ENCODE measurements at places on chromosomes 4 and X.

DNA sequence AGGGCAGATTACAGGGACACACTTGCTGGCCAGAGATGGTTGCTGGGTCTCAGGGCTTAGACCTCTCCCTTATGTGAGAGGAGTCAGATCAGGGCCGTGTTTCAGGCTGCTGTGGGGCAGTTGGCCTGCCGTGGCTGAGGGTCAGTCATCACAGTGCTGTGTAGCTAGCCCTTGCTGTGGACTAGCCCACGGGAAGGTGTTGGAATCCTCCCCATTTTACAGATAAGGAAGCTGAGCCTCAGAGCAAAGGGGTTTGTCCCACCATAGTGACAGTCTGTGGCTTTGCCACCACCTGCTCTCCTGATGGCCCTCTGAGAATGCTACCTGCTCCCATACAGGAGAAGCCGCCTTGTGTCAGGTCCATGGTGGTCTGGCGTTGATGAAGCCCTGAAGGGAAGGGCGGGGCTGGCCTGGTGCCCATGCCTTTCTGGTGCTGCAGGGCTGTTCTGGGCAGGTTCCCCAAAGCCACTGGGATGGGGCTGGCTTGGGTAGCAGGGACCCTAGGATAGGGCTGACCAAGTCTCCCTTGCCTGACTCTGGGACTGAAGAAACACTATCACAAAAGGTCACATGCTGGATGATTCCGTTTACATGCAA is 2.4 kb upstream of the FAM53A start:
- DNase-seq, result no peak

DNA sequence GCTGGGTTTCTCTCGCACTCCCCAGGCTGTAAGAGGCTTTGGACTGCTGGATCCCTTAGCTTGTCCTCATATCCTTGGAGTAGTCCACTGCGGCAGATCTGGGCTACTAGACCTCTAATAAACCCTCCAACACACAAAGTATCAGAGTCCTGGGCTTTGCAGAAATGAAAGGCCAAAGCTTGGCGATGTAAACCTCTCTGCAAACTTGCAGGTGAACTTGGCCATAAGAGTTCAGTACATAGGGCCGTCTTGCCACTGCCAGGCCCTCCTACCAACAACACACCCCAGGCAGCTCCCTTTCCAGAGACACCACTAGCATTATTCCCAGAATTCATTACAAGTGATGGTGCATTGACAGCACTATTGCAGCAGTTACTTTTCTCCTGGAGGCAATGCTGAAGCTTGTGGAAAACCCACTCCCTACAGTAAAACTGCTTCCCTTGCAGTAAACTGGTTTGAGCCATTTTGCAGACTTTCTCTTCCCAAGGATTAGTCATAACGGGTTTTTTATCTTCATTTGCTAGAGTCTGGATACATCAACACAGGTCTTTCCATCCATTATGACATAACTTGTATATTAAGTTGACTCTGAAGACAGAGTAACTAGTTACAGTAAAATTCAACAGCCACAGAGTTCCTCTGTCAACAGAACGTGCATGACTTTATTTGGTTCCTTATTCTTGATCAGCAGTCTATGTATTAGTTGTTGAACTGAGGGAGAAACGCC is 2.4 kb downstream of the ANKRD50 start:
- DNase-seq, result no peak

GRCh38 chr4:87087420-87087819 is 133.0 kb downstream of the KLHL8 start:
- no peak for DNase-seq

DNA sequence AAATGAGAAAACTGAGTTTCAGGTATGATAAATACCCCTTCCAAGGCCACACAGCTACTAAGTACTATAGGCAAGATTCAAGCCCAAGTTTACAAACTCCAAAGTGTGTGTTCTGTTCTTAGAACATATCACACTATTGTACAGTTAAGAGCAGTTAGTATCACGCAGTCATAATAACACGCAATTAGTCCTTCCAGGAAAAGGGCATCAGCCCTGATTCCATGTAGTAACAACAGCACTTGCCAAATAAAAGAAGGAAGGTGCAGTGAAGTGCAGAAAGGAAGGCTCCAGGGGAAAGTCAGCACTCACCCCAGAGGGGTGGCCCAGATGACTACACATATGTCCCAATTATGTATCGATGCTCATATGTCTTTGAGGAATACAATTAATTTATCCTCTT is 4.4 kb downstream of the TASL start:
- DNase-seq, result no peak

- DNase-seq, result peak; percentile 18
These were observed 500 bp downstream of the GAR1 start for GRCh38 chr4:109816082-109816442.

DNA sequence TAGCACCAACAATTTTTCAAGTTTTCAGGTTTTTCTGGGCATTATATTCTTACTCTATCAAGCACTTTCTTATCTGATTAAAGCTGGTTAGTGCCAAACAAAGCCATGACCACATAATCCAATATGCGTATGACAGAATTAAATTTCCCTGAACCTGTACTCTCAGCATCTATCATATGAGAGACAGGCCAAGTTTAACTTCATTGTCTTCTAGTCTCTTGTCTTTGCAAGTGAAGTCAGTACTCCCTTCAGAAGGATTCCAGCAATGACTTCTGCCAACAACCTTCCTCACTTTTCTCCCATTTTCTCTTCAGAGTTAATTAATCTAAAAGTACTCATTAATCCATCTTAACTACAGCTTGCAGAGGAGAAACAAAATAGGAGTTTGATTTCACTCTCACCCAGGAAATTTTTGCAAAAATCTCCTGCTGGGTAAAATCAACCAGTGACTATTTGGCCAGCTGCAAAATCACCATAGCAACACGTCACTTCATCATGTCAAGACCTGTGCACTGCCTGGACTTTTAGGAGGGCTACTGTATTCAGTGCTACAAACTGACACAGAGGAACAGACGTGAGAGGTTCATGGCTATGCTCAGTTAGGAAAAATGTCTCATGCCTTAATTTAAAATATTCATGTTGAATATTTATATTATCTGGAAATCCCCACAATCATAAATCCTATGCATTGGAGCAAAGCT is 208.4 kb downstream of the ANTXR2 start:
- DNase-seq, result no peak

- no peak for DNase-seq
These were observed 21.8 kb upstream of the CXCL6 start for GRCh38 chr4:73814679-73815078.

GRCh38 chr4:72312032-72312650 is 256.9 kb downstream of the ADAMTS3 start:
- DNase-seq, result no peak

DNA sequence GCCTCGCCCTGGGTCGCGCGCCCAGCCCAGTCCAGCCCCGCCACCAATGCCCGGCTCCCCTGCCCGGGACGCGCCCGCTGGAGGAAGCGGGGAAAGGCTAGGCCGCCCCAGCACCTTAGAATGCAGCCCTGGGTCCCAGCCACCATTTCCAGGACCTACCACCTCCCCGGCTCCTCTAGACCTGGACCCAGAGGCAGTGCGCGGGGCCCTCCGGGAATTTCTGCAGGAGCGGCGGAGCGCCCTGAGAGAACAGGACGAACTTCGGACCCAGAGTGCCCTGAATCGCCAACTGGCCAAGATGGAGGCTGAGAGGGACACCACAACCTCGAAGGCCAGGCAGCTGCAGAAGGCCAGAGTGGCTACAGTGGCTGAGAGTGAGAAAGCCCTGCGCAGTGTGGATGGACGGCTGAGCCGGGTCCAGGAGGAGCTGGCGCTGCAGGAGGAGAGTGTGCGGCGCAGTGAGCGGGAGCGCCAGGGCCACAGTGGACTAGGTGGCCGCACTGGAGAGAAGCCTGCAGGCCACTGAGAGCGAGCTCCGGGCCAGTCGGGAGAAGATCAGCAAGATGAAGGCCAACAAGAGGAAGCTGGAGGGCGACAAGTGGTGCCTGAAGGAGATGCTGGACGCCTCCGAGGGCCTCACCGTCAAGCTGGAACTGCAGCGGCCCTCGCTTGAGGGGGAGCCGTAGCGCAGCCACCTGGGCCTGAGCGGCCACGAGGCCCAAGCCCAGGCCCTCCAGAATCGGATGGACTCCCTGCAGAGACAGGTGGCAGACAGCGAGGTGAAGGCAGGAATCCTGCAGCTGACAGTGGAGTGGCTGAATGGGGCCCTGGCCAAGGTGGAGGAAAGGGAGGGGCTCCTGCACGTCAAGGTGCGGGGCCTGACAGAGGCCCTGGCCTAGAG is 15.5 kb downstream of the SMIM10L2A start:
- DNase-seq, result no peak

GRCh38 chr4:111649308-111649707 is 495.9 kb upstream of the FAM241A start:
- no peak for DNase-seq
